ENCODE measurements at places on chromosomes 1 and 21.

DNA sequence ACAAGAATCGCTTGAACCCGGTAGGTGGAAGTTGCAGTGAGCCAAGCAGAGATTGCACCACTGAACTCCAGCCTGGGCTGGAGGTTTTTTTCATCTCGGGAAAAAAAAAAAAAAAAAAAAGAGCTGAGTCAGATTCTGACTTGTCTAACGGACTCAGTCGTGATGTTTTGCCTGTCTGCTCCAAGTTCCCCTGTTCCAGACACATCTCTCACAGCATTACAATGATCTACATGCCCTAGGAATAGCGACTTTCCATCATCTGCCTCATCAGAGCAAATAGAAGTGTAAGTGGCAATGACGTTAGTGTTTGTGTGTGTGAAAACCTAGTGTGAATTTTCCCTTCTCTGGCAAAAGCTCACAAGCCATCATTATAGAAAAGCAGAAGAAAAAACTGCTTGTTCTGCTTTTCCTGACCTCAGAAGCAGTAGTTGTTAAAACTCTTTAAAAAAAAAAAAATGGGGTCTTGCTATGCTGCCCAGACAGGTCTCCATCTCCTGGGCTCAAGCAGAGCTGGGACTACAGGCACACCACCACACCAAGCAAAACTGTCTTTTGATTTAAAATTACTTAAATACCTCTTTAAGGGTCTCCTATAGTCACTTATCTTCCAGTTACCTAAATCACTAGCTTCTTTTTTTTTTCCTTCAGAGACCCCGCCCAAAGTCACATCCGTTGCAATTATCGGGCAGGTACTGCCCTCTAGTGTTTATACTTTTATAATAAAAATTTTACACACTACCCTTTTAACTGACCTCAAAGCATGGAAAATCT lies 37.3 kb downstream of the PLEKHO1 start:
- DNase-seq = no peak

DNA sequence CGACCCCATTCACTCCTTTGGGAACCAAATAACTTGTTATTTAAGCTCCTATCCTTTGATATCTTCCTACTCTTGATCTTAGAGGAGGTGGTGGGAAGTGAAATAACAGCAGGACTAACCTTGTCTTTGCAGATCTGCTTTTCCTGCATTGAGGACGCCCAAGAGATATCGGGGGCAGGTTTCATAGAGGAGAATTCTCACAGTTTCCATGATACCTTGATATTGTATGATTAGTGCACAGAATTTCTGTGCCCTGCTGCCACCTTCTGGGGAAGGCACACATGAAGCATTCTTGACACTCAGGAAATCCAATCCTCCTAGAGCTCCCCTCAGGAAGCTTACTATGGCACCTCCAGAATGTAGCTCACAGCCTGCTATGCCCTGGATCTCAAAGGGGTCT lies 1.6 kb downstream of the CD1B start:
- DNase-seq = no peak

GRCh38 chr1:205658943-205659581 lies 21.2 kb downstream of the SLC45A3 start:
- DNase-seq = peak; percentile 86

DNA sequence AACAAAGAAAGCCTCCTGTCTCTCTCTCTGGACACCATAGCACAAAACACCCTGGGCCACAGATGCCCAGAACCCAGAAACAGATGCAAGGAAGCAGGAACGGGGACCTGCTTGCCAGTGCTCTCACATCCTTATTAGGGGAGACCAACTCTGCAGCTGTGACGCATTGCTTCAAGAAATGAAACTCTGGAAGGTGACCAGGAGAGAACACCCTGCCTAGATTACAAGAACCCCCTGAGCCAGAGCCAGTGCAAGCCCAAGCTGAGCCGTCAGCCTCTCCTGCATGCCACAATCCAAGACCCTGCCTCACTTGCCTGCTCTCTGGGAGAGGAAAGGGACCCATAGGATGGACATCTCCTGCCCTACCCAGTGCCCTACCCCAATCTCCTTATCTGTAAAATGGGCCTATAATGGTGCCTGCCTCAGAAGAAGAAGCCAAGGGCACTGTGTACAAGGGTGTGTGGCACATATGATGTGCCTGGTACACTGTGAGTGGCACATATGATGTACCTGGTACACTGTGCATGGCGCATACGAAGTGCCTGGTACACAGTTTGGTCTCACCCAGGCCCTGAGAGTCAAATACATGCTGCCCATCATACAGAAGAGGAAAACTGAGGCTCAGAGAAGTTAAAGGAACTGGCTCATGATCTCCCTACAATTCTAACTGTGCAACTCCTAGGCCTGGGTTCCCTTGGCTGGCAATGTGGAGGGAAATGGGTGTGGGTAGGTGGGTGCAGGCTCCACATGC lies 16.8 kb upstream of the FAM131C start:
- no peak for DNase-seq

GRCh38 chr1:176801514-176802020 lies 338.6 kb downstream of the PAPPA2 start:
- DNase-seq = no peak

DNA sequence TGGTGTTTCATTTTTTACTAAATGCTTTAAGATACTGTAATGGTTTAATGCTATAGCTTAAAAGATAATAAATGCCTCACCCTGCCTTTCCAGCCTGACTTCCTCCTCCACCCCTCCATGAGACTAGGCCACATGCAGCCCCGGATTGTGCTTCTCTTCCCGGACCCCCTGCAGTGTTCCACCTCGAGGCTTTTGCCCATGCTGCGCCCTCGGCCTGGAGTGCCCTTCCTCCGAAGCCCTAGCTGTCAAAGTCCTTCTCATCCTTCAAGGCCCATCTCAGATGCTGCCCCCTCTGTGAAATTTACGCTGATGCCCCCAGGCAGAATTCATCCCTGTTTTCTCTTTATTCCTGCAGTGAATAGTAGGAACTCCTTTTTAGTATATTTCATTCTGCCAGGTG lies 98.5 kb downstream of the ATP5PO start:
- DNase-seq = no peak

GRCh38 chr1:240309769-240310168 lies 218.1 kb downstream of the FMN2 start:
- DNase-seq = no peak

DNA sequence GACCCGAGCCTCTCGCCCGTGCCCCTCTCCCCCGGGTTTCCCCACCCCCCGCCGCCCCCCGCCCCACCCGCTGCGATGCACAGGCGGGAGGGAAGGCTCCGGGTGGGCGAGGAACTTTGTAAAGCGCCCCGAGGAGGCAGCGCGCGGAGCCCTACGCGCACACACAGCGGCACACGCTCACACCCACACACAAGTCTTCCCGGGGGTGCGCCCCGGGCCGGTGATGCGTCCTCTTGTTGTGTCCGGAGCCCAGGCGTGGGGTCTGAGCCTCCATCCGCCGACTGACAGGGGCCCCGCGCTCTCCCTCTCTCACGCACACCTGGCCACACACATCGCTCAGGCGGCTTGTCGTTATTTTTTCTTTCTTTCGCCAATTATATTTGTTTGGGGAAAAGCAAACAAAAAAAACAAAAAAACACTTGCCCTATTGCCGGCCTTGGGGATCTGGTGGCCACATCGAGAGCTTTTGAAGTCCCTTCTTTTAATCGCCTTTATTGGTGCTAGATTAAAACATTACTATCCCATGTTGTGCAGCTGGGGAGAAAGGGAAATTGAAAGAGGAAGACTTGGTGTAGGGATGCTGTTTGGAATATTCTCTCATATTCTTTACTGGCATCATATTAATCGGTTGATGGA lies 770 bp downstream of the NTNG1 start:
- peak; percentile 33 for DNase-seq

DNA sequence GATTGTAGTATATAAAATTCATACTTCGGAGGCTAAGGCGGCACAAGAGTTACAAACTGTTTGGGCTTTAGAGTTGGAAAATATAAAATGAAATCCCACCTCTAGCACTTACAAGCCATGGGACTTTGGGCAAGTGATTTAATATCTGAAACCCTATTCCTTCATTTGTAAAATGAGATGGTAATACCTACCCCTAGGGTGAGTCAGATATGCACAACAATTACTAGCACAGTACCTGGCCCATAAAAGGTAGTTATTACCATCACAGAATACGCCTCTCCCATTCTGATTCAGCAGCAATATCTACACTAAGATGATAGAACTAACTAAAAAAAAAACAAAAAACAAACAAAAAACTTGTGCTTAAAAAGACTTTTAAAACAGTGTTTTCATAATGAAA lies 3.5 kb downstream of the KLHL12 start:
- DNase-seq = no peak

DNA sequence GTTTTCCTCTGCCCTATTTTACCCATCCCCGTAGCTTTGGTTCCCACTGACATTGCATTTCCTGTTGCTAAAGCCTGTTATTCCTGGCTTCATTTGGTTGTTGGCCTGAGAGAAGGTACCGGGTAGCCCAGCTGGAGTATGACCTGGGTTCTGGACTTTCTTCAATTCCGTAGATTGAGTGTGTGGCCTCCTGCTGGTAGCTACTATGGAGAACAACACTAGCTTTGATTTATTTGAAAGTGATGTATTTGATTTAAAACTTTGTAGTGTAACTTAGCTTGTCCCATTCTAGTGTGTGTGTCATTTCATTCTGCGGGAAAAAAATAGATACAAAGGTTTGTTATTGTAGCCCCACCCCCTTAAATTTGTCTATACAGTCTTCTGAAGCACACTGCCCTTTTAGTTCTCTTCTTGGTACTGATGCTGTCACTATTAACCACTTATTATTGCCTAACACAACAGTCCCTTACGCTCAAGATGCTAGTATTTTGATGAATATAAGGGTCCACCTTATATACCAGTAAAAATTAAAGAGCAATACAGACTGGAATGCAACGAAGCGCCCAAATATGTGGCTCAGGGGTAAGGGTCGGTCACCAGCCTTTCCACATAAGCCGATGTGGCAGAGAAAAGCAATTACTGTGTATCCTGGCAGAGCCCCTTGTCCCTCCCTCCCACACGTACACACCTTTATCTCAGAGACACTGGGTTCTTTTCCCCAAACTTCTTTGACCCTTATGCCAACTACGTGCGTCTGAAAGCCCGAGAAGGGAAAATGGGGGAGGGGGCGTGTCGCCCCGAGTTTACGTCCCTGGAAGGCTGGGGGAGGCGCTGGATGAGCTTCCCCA lies 643 bp upstream of the MOV10 start:
- no peak for DNase-seq

DNA sequence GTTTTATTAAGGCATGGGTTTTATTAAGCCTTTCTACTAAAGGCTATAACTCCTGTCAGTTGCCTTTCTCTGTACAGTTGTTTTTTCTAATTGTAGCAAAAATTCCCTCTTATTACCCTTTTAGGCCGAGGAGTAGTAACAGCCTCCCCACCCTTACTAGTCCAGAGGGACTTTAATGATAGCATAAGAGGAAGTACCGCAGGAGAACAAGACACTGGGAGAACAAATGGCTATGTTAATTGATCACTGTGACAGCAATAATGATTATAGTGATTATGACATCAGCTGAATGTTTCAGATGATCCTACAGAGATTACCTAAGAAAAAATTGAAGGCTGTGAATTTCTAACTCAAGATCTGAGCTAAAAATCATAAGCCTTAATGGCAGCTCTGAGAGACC lies 383.0 kb upstream of the PTBP2 start:
- no peak for DNase-seq

- DNase-seq = no peak
Observed at GRCh38 chr1:160576884-160577283, 2.4 kb downstream of the CD84 start.

- peak; percentile 51 for DNase-seq
Observed at GRCh38 chr1:6423321-6423999, 1.1 kb upstream of the ESPN start.

DNA sequence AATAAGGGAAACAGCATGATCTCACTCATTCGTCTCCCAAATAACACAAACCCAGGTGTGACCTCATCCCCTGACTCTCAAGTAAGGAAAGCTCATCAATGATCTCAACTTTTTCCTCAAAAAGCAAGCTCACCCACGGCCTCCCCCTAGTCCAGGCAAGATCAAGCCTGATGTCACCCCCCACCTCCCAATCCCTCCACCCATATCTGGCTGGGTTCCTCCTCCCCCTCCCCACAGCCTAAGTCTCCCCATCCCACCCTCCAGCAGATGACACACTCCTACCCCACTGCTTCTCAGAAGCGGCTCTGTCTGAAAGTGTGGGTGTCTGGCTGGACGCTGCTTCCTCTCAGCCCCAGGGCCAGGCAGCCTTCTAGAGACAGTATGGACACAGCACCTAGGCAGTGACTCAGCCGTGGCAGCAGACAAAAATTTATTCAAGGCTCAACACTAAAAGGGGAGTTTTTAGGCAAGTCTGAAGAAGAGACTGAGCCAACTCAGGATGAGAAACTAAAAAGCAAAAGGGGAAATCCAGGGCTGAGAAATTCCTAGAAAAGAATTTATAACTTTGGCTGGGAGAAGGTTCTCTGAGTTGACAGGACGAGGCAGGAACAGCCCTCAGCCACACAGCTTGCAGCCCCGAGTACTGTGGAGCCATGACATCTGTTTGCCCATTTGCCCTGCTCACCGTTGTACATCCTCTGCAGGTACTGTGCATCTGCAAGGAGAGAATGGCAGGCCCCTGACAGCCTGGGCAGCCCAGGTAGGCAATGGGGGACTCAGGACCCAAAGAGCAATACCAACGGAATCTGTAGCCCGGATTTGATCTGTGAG lies 81.6 kb upstream of the LRRC8D start:
- DNase-seq = no peak

- DNase-seq = no peak
Observed at GRCh38 chr1:7009741-7010525, 224.7 kb downstream of the CAMTA1 start.

GRCh38 chr1:59672851-59673572 lies 141.7 kb upstream of the HOOK1 start:
- DNase-seq = no peak

GRCh38 chr1:10528066-10529014 lies 53.6 kb downstream of the PEX14 start:
- no peak for DNase-seq

- DNase-seq = no peak
Observed at GRCh38 chr1:218303176-218303879, 18.2 kb downstream of the RRP15 start.

DNA sequence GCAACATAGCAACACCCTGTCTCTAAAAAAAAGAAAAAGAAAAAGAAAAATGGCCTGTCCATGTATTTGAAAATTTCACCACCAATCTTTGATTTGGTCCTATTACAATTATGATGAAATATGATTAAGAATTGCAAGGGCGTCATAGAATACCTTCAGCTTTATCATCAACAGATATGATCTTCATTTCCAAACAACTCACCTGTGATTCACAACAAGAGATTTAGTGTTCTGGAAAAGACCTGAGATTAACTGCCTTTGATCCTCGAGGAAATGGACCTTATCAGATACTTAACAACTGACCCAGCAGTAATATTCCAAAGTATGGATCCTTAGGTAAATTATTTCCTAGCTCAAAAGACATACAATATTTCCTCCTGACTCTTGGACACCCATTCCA lies 3.5 kb upstream of the GSTM4 start:
- DNase-seq = no peak
